ENCODE measurements at places on chromosomes 1 and 21.

GRCh38 chr21:38787461-38788274 is 18.1 kb upstream of the ETS2 start:
- no peak for DNase-seq

DNA sequence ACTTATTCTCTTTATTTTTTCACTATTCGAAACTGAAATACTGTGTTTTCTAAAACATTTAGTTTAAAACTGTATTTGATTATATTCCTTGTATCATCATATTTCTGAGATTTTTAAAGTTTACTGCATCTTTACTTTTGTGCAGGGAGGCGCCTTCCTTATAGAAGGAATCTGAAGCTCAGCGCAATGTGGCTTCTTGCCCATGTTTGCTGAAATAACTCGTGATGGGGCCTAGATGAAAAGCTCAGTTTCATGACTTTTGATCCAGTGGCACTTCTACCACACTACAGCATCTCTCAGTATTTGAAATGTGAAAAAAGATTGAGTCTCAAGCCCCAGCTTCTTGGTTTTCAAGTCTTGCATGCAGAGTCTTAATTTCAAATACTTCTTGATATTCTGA is 28.4 kb downstream of the CACHD1 start:
- DNase-seq: no peak

DNA sequence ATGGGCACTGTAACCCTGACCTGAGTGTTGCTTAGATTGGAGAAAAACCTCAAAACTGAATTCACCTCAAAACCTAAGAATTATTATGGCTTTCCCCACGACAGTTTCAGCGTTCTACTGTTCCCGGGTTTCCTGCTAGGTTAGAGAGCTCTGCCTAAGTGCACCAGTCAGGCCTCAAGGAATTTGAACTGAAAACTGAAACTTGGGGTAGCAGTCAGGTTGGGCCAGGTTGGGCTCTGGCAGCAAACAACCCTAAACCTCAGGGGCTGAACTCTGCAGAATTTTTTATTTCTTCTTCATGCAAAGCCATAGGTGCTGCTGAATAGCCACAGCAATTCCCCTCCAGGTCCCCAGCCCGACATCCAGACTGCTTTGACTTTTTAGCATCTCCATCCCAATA is 437.0 kb upstream of the PROX1 start:
- DNase-seq: no peak

- peak; percentile 63 for DNase-seq
Observed at GRCh38 chr1:225735252-225736149, 42.1 kb upstream of the SRP9 start.

GRCh38 chr1:145702826-145703225 is 4.3 kb downstream of the PDZK1 start:
- DNase-seq: no peak

GRCh38 chr1:109477821-109478220 is 5.9 kb upstream of the ATXN7L2 start:
- DNase-seq: no peak

DNA sequence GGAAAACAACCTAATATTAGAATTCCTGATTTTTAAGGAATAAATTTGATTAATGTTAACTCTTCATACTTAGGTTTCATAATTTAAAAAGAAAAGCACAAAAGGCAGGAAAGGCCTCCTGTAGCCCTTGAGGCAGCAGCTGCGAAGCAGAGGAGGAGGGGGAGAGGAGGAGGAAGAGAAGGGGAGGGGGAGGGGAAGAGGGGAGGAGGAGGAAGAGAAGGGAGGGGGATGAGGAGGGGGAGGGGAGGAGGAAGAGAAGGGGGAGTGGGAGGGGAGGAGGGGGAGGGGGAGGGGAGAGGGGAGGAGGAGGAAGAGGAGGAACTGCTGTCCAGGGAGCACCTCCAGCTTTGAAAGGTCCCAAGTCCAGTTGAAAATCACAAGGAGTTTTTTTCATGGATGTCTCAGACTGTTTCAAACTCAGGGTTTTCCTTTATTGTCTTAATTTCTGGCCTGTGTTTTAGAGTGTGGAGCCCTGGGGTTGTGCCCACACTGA is 35.1 kb upstream of the DIP2A start:
- DNase-seq: no peak

GRCh38 chr1:44029260-44029910 is 1.9 kb downstream of the SLC6A9 start:
- no peak for DNase-seq

GRCh38 chr1:46411601-46412341 is 17.7 kb downstream of the FAAH start:
- DNase-seq: no peak

GRCh38 chr1:210786546-210786945 is 347.4 kb downstream of the KCNH1 start:
- no peak for DNase-seq

- DNase-seq: no peak
Observed at GRCh38 chr1:197277166-197277565, 9.1 kb downstream of the CRB1 start.

GRCh38 chr21:15051644-15052458 is 12.9 kb downstream of the NRIP1 start:
- no peak for DNase-seq

- DNase-seq: no peak
Observed at GRCh38 chr1:48121955-48122354, 100.6 kb upstream of the SLC5A9 start.

- DNase-seq: no peak
Observed at GRCh38 chr1:16352842-16353535, 709 bp upstream of the FBXO42 start.

DNA sequence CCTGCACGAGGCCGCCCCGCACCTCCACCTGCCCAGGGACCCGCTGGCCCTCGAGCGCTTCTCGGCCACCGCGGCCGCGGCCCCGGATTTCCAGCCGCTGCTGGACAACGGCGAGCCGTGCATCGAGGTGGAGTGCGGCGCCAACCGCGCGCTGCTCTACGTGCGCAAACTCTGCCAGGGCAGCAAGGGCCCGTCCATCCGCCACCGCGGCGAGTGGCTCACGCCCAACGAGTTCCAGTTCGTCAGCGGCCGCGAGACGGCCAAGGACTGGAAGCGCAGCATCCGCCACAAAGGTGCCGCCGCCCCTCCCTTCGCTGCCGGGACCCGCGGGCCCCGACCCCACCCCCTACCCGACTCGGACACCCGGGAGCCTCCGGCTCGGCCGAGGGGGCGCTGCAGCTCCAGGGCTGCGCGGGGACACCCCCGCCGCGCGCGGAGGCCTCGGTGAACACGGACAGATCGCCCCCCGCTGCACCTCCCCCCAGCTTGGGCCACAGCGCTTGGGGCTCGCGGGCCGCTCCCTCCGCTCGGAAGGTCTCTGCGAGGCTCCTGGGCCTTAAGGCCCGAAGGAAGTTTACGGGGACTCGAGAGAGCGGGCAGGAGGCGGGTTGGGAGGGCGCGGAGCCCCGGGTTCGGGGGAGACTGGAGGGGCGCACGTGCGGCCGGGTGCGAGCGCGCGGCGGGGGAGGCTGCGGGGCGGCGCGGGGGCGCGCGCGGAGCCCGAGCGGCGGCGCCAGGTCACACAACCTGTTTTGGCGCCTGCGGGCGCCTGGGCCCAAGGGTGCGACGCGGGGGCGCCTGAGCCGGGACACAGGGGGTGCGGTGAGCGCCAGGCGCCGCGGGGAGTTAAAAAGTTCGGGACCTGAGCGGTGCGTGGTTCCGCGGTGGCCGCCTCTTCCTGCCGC is 1.2 kb downstream of the SAMD11 start:
- no peak for DNase-seq

DNA sequence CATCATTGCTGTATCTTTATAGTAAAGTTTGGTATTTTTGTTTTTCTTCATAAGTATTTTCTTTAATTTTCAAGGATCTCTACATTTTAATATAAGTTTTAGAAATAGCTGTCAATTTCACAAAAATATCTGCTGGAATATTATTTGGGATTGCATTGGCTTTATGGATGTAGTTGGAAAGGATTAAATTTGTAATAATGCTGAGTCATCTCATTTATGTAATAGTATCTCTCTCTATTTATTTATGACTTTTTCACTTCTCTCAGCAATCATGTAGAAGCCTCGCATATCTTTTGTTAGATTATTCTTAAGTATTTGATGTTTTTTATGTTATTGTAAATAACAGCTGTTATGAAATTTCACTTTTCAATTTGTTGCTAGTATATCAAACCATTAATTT is 223.1 kb upstream of the POGK start:
- DNase-seq: no peak

GRCh38 chr1:200979574-200980451 is 43.7 kb downstream of the KIF21B start:
- DNase-seq: no peak

DNA sequence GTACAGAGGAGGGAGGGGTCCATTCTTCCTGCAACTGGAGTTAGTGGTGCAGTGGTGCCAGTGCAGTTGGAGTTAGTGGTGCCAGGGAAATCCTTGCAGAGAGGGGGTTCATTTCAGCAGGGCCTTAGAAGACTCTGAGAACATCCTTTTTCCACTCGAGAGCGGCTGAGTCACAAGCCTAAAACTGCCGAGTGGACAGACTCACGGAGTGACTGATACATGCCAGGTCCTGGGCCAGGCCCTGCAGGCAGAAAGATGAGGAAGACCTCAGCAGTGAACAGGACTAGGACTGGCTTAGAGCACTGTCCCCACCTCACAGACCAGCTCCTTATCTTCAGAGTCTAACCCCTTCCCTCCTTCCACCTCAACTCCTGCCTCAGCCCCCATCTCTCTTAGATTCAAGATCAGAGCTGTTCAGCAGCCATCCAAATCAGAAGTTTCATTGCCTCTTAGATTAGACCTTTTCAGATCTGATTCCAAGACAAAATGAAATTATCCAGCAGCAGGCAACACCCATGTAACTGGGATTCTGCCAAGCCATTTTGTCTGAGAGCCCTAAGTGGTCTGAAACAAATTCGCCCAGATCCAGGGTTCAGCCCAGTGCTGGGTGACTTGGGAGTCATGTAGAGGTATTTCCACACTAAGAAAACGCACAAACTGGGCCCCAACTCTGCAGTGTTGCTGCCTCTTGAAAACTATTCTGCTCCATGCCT is 12.7 kb upstream of the IKBKE start:
- DNase-seq: peak; percentile 6

GRCh38 chr1:185207980-185208602 is 51.1 kb downstream of the SWT1 start:
- no peak for DNase-seq

DNA sequence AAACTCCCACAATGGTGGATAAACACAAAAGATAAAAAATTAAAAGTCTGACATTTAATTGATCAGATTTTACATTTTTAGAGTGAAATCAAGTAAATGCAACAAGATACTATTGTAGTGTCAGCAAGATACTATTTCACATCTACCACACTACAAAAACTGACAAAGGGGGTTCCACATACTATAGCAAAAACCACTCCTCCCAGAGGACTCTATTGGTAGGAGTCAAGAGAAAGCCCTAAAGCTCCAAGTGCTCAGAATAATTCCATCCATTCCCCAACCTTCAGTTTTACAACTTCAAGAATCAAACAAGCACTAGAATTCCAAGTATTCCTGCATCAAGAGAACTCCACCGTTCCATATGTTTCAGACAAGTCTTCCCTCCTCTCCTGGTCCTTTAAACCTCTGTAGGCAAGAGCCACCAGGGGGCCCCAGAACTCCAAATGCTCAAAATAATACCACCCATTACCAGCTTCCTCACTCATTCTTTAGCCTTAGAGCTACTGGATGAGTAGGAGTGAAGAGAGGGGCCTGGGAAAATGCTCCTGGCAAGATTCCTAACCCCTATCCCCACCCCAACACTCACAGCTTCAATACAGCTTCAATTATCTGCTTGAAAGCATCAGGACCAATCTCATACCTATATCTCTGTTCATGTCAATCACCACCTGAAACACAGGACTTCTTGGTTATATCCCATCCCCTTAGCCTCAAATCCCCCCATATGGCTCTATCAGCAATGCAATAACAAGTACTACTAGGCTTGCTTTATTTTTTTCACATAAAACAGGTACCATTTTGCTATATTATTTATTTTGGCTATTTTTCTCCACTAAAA is 9.9 kb downstream of the TOR1AIP2 start:
- DNase-seq: peak; percentile 35

- DNase-seq: no peak
Observed at GRCh38 chr1:233211595-233211994, 83.9 kb downstream of the PCNX2 start.

GRCh38 chr1:208004851-208005250 is 93.9 kb upstream of the CD34 start:
- no peak for DNase-seq

- DNase-seq: peak; percentile 57
Observed at GRCh38 chr1:198778049-198778448, 139.2 kb downstream of the PTPRC start.

- no peak for DNase-seq
Observed at GRCh38 chr21:36654796-36655325, 44.1 kb upstream of the SIM2 start.

DNA sequence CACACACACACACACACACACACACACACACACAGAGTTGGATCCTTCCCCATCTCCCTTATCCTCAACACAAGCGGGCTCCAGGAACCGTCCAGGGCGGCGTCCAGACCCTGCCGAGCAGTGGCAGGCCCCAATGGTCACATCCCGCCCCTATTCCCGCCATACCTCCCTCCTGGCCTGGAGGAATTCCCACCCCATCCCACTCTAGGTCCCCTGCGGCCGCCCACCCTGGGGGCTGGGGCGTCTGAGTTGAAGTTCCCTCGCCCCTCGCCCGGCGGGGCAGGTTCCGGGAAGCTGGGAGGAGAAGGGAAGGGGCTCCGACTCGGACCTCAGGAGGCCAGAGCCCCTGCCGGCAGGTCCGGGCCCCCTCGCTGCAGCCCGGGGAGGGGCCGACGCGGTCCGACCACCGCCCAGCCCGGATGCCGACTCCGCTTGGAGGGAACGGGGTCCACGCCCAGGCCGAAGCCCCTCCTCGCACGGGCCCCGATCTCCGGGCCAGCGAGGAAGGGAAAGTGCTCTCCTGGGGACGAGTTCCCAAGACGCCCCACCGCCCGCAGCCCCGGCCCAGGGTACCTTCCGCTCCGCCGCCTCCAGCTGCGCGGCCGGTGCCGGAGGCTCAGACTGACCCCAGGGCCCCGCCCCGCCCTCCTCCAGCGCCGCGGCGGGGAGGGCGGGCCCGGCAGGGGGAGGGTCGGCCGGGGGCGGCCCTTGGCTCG is at the start of gene RHOC:
RHOC (minus strand) TSS at position 623 of the 716 bp plus-strand sequence. CDS start 3,328 bp downstream, outside the sequence.
- DNase-seq: peak; percentile 64

DNA sequence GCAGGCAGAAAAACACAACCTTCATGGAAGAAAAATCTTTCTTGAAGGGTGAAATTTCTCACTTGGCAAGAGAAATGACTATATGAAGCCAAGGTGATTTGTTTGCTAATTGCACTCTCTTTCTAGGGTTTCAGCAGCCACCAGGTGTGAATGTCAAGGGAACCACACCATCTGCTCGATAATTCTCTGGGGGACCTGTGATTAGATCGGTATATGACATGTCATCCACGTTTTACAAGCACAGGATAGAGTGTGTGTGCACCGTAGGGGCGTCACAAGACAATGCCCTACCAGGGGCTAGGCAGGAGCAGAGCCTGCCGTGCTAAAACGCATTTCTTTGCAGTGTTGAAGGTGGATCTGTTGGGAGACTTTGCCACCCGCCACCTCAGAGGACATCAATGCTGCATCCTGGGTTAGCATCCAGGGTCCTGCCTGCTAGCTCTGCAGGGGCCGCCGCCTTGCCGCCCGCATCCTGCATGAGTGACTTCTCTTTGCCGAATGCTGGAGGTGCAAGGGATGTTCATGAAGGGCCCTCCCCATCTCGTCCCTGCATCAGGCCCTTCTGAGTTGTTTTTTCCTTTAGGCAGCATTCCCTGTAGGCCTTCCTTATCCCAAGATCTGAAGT is 37.8 kb upstream of the CCSAP start:
- no peak for DNase-seq

Measured in left hindlimb (tissue), 1 donor.